ENCODE measurements at places on chromosomes 11 and 22. TPM values are rescaled to one million over a fixed set of nuclear protein-coding genes. Genes with fewer than 3 reads are reported as not detected.

The CDC42EP2 gene
- total RNA-seq, result 0.89 TPM

The GP1BB gene
- not detected for total RNA-seq

DNA sequence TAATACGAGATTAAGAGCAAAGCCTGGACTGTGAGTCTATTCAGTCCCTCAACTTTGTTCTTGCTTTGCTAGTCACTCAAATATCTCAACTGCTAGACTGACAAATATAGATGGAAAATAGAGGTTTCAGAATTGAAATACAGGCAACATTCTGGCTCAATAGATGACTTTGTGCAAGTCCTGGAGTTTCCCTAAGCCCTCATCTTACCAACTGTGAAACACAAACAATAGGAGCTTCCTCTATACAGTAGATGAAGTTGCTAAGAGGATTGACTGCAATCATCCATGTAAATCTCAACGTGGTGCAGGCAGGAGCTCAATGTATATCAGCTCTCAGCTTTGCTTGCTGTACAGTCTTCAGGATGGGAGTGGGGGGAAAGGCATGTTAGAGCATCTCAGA, 6.2 kb upstream of the MPEG1 start:
- DNase-seq, result no peak
- no peak overlapping the region for H3K4me3 ChIP-seq
- H3K36me3 ChIP-seq, result no peaks in the 10 kb centered on the region
- H3K4me1 ChIP-seq, result peaks cover 6% of the 10 kb centered on the region
- no peaks in the 10 kb centered on the region for H3K27me3 ChIP-seq

GRCh38 chr11:125072218-125072960, 9.3 kb downstream of the SLC37A2 start:
- H3K27me3 ChIP-seq, result no peaks in the 10 kb centered on the region
- no peaks in the 10 kb centered on the region for H3K36me3 ChIP-seq
- H3K27ac ChIP-seq, result no peak overlapping the region
- DNase-seq, result no peak

- H3K4me1 ChIP-seq, result peaks cover 6% of the 10 kb centered on the region
- no peak overlapping the region for H3K27ac ChIP-seq
- peak; percentile 60 for DNase-seq
- no peak overlapping the region for H3K4me3 ChIP-seq
- H3K36me3 ChIP-seq, result no peaks in the 10 kb centered on the region
Observed at GRCh38 chr11:122796128-122796717, 42.1 kb upstream of the CRTAM start.

- H3K36me3 ChIP-seq, result no peaks in the 10 kb centered on the region
- H3K4me1 ChIP-seq, result no peaks in the 10 kb centered on the region
- no peak overlapping the region for H3K27ac ChIP-seq
- no peak overlapping the region for H3K4me3 ChIP-seq
Observed at GRCh38 chr11:124036666-124037065, 4.5 kb downstream of the OR10G7 start.
